ENCODE measurements at places on chromosomes 4 and X.

DNA sequence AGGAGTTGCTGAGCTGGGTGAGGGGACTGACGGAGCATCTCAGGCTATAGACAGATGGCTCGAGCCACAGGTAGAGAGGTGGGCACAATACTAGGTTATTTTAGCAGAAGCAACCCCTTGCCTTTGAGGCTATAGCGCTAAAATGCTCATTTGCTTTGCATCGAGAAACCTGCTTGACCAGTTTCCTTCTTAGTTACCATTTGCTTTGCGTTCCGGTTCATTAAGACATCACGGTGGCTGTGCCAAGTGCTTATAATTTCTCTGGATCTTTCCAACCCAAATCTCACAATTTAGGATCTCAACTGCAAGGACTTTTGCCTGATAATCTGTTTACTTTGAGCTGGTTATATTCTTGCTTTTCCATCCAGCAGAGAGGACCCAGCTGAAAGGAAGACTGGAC lies 40.8 kb downstream of the DLG3 start:
- DNase-seq = no peak

DNA sequence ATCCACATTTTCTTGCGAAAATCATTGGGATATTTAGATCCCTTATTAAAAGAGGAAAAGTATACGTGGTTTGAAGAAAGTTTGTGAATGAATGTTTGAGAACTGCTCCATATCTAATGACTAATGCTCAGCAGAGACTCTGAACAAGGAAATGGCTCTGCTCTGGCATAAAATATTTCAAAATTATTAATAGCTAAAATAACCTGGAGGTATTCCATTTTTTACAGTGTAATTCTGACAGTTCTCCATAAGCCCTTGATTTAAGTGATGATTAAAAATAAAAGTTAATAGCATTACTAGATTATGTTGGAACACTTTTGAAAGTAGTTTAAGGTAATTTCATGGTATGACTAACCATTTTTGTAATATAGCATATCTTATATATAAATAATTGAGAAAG lies 1276.9 kb upstream of the TENM3 start:
- DNase-seq = no peak

- DNase-seq = no peak
Observed at GRCh38 chr4:83905952-83906351, 370.0 kb downstream of the GPAT3 start.

- peak; percentile 8 for DNase-seq
Observed at GRCh38 chrX:40418813-40419195, 162.0 kb upstream of the ATP6AP2 start.

DNA sequence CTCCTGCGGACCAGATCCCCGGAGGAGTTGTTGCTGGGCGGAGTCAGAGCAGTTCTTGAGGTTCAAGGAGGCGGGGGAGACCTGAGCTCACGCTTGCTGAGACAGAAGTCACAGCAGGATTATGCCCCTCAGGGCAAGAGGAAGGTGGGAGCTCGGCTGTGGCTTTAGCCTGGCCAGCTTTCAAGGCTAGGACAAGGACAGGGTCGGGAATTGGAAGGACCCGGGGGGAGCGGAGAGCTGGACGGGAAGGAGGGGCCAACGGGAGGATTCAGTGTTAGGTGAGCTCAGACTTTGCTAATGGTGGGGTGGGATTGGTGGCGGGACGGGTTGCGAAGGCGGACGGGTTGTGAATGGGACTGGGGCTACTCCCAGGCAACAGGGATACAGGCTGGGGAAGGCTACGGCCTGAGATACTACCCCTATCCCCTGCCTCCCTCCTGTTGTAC lies at the start of gene RIBC1:
Gene RIBC1, plus strand, starts transcription at position 13 of the 446 bp plus-strand sequence. CDS start 3,404 bp downstream, outside the sequence.
- no peak for DNase-seq

- DNase-seq = peak; percentile 50
Observed at GRCh38 chr4:74038425-74039314, at the start of gene CXCL3. TSS of gene CXCL3 (minus strand) at chr4:74038689. CDS start at chr4:74038611, 78 bp downstream.

DNA sequence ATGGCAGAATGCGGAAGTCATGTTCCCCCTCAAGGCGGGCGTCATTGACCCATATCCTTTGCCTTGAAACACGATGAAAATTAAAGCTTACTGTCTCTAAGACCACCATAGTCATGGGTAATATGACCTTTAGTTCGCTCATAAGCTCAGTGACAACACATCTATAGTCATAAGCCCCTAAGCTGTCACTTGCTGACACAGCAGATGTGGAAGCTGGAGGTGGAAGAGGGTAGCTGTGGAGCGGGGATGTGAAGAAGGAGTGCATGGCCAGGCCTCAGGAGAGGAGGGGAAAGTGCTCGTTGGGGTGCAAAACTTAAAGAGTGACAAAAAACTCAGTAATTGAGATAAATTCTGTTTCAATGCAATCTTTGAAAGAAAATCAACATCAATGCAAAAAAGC lies 134.0 kb upstream of the PDLIM3 start:
- DNase-seq = no peak

DNA sequence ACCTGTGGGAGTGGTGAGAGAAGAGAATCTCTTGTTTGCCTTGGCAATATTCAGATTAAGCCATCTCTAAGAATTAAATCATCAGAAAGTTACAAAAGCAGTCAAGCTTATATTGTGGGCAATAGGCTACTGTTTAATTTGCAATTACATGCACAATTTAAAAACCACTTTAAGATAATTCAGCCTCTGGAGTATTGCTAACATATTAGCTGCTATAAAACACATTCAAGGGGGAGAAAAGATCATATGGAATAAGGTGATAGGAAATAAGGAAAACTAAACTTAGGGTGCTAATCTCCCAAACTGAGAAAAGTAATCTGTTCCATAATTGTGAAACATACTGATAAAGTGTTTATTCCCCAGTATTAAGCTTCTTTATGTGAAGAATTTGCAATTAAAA lies 103.9 kb downstream of the ARAP2 start:
- no peak for DNase-seq

DNA sequence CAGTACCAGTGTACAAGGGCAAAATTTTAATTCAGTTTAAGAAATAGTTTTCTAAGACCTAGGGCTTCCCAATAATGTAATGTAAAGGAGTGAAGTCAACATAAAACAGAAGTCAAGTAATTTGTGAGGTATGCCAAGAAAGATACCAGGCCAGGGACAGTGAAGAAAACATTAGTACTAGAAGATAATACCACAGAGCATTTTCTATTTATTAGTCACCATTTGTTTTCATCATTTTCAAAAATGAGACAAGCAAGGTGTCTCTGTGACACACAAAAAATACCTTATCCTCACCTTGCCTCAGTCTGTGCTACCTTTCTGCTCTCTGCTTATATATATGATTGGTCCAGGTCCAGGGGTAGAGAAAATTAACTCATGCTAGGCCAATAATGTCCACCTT lies 46.8 kb downstream of the VEGFC start:
- DNase-seq = no peak

- no peak for DNase-seq
Observed at GRCh38 chrX:133676344-133677122, 261.2 kb upstream of the GPC4 start.

DNA sequence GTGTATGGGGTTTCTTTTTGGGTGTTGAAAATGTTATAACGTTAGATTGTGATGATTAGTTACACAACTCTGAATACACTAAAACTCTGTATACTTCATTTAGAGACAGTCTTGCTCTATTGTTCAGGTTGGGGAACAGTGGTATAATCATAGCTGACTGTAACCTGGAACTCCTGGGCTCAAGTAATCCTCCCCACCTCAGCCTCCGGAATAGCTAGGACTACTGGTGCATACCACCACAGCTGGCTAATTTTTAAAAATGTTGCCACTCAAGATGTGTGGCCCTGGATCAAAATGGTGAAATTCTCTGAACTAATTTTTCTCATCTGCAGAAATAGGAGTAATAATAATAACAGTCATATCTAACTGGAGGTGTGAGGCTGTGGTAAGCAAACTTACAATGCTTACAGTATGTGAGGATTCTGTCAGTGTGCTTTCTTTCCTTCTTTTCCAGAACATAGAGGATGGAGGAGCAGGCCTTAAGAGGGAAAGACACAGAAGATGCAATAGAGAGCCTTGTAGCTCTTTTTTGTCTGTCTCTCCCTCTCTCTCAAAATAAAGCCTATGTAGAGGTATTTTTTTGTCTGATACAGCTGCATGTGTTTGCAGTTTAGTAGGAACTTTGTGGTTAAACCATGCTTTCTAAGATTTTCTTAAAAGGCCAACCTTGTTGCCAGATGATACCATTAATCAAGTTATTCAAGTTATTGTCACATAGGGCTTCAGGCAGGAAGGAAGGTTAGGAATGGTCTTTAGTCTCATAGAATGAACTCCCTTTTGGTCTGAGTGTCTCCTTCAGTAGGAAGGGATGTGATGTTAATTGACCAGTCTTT lies 7.5 kb downstream of the ADD1 start:
- no peak for DNase-seq

GRCh38 chr4:135269125-135269890 lies 1067.7 kb upstream of the PABPC4L start:
- no peak for DNase-seq

GRCh38 chr4:123401271-123402120 lies 4.9 kb downstream of the SPRY1 start:
- no peak for DNase-seq
